ENCODE measurements at places on chromosomes 5 and 9. TPM values are rescaled to one million over a fixed set of nuclear protein-coding genes. Genes with fewer than 3 reads are reported as not detected.

DNA sequence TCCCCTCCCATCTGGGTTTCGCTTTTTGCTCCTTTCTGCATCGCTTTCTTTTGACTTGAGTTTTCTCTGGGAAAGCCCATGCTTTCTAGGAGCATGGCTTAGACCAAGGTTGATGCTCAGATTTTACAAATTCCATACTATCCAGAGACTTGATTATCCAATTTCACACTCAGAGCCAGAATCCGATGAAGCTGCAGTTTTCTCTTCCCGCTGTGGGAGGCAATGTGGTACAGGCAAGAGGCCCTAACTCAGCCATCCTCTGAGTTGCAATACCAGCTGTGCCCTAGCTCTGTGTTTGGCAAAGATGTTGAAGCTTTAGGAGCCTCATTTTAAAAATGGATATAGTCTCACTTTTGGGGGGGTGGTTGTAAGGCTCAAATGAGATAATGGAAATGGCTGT is 85.1 kb downstream of the BRINP1 start:
- no peak for DNase-seq

GRCh38 chr5:111805071-111805470 is 48.1 kb upstream of the NREP start:
- no peak for DNase-seq

The PCDHGA8 gene
- 0.77 TPM for polyA plus RNA-seq

The CBY3 gene
- not detected for polyA plus RNA-seq

The AGXT2 gene
- polyA plus RNA-seq, result not detected

Data from BJ (cell line).